ENCODE measurements at places on chromosomes 7 and 10. TPM values are rescaled to one million over a fixed set of nuclear protein-coding genes. Genes with fewer than 3 reads are reported as not detected.

DNA sequence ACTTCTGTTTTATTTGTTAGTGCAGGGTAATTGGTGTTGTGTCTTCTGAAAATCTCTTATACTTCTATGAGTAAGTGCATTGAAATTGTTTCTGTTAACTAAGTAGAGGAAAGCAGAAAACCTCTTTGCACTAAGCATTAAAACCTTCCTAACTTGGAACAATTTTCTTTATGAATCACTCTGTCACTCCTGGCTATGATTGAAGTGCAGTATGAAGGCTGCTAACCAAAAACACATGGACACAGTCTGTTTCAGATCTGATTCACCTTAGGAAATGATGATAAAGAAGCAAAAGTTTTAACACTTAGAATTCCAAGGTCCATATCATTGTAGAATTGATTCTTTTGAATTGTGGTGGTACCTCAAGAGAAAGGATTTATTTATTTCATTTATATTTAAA lies 41.9 kb downstream of the MET start:
- H3K27ac ChIP-seq: no peak overlapping the region
- H3K27me3 ChIP-seq: no peaks in the 10 kb centered on the region
- no peaks in the 10 kb centered on the region for H3K4me1 ChIP-seq

DNA sequence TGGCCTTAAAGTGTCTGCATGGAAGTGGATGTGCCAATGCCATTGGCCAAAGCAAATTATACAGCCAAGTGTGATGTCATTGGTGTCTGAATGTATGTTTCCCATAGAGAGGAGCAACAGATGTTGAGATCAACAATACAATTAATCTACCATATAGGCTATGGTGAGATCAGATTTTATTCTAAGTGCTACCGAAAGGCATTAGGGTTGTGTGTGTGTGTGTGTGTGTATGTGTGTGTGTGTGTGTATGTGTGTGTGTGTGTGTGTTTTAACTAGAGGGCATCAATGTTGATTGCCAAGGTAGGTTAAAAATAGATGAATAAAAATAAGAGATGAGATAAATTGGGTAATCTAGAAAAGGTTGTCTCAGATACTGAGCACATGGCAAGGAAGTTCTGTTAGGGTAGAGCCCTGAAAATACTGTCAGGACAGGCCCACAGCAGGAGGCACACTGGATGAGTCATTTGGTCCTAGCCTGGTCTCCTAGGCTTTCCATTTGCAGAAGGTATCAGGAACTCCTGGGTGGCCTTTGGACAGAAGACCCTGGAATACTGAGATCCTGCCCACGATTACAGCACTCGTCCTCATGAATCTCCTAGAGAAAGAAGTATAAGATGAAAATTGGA lies 446.0 kb upstream of the PODXL start:
- no peak overlapping the region for H3K4me3 ChIP-seq
- H3K4me1 ChIP-seq: no peaks in the 10 kb centered on the region
- no peak for DNase-seq
- H3K27ac ChIP-seq: no peak overlapping the region

CD36 gene
- 94.8 TPM for total RNA-seq

GRCh38 chr7:35259523-35259908 lies 5.6 kb upstream of the TBX20 start:
- no peak overlapping the region for H3K27ac ChIP-seq
- H3K36me3 ChIP-seq: no peaks in the 10 kb centered on the region
- peaks cover 25% of the 10 kb centered on the region for H3K27me3 ChIP-seq
- DNase-seq: no peak

GRCh38 chr7:39741942-39742623 lies 118.7 kb downstream of the RALA start:
- no peak overlapping the region for H3K27ac ChIP-seq
- no peaks in the 10 kb centered on the region for H3K36me3 ChIP-seq
- H3K27me3 ChIP-seq: no peaks in the 10 kb centered on the region
- no peaks in the 10 kb centered on the region for H3K4me1 ChIP-seq
- no peak for DNase-seq
- no peak overlapping the region for H3K4me3 ChIP-seq

- DNase-seq: no peak
- no peaks in the 10 kb centered on the region for H3K27me3 ChIP-seq
- peaks cover 16% of the 10 kb centered on the region for H3K4me1 ChIP-seq
- no peaks in the 10 kb centered on the region for H3K36me3 ChIP-seq
- no peak overlapping the region for H3K27ac ChIP-seq
- no peak overlapping the region for H3K4me3 ChIP-seq
Observed at GRCh38 chr7:36283711-36284130, 105.9 kb upstream of the ANLN start.

TNRC18 gene
- 244 TPM for total RNA-seq

DNA sequence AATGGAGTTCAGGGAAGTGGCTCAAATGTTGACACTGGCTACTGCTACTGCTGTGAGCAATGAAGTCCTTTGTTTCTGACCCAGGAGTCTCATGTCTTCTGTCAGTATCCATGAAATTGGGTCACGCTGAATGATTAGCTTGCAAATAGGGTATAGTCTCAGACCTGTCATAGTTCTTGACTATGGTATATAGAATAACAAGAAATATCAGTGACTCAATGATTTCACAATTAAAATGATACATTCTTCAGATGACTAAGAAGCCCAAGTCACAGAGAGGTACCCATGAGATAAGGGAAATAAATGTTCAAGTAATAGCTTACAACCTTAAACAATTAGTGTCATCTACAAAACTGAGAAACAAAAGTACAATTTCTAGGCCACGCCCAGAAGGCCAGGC lies 89.3 kb downstream of the LYZL2 start:
- no peak overlapping the region for H3K27ac ChIP-seq
- H3K27me3 ChIP-seq: no peaks in the 10 kb centered on the region
- no peaks in the 10 kb centered on the region for H3K36me3 ChIP-seq
- no peak overlapping the region for H3K4me3 ChIP-seq

NANOS1 gene
- 1.4 TPM for total RNA-seq

DNA sequence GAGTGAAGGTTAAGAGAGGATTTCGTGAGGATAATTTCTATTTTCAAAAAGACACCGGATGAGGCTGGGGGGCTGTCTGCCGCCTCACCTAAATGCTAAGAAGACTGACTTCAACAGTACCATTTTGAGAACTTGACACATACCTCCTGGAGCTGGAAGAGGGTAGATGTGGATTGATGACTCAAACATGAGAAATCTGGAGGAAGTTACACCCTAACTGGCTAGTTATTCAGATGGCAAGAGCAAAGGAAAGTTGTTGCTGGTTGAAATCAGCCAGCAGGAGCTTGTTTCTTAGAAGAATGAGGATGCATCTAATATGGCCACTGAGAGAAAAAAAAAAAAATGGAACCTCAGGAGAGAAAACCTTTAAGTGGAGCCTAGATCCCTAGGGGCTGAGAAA lies 76.2 kb upstream of the KIAA1217 start:
- no peaks in the 10 kb centered on the region for H3K36me3 ChIP-seq
- no peak overlapping the region for H3K4me3 ChIP-seq
- H3K27ac ChIP-seq: no peak overlapping the region
- H3K4me1 ChIP-seq: no peaks in the 10 kb centered on the region

CHPF2 gene
- 78.9 TPM for total RNA-seq

GRCh38 chr7:40134428-40135316 lies at the start of the genes MPLKIP and SUGCT:
TSS of gene MPLKIP (minus strand) at chr7:40134622. CDS start at chr7:40134567, 55 bp downstream.
TSS of gene SUGCT (plus strand) at chr7:40135005.
- H3K4me3 ChIP-seq: peak within 1 kb of the TSS; percentile 83
- peak within 1 kb of the TSS; percentile 83 for H3K27ac ChIP-seq
- DNase-seq: peak; percentile 58
- no peaks in the 10 kb centered on the region for H3K36me3 ChIP-seq
- peaks cover 35% of the 10 kb centered on the region for H3K4me1 ChIP-seq
- H3K27me3 ChIP-seq: no peaks in the 10 kb centered on the region

ADCK2 gene
- total RNA-seq: 20.8 TPM

DNA sequence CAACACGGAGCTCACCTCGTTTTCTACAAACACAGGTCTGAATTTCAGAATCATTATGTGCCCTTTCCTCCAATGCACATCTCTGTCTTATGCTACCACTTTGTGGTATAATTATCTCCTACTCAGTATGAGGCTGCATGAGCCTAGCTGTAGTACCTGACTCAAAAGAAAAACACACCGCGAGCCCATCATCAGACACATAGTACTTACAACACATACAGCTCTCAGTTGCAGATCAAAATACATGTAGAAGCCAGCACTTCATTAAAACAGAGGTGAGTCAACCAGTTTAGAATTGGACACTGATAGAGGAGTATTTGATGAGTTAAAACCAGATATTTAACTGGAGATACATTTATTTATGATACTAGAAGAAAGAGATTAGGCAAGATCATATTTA lies 1.4 kb upstream of the RTKN2 start:
- no peaks in the 10 kb centered on the region for H3K27me3 ChIP-seq
- peaks cover 4% of the 10 kb centered on the region for H3K4me1 ChIP-seq
- no peak overlapping the region for H3K27ac ChIP-seq
- no peaks in the 10 kb centered on the region for H3K36me3 ChIP-seq
- no peak overlapping the region for H3K4me3 ChIP-seq
- DNase-seq: no peak

- H3K27ac ChIP-seq: no peak overlapping the region
- DNase-seq: no peak
- H3K4me1 ChIP-seq: no peaks in the 10 kb centered on the region
- no peaks in the 10 kb centered on the region for H3K27me3 ChIP-seq
Observed at GRCh38 chr10:12212454-12212853, 16.5 kb downstream of the CDC123 start.

SEMA4G gene
- 4.3 TPM for total RNA-seq

GRCh38 chr7:64793106-64793755 lies 997 bp upstream of the ZNF138 start:
- H3K4me3 ChIP-seq: peak overlapping the region; percentile 99
- H3K27ac ChIP-seq: peak overlapping the region; percentile 77
- H3K36me3 ChIP-seq: no peaks in the 10 kb centered on the region
- H3K4me1 ChIP-seq: peaks cover 8% of the 10 kb centered on the region
- no peak for DNase-seq

DNA sequence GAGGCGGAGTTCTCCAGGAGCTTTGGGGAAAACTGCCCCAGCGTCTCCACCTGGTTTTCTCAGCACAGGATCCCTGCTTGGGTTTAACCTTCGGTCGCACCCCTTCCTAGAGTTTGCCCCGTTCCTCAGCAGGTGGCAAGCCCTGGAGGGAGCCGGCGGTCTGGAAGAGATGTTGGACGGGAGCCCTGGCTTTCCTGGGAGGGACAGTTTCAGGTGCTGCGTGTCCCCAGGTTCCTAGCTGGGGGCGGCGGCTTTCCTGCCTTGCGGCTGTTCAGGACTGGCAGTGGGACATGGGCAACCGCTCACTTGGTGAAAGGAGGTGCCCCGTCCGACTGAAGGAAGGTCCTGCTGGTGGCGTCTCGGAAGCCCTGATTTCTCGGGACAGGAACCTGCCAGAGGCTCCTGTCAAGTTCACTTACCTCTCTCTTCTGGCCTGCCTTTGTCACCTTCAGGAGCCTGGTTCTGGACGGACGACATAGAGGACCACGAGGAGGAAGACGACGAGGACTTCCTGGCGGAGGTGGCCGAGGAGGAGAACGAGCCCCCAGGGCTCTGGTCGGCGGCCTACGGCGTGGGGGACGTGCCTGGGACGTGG lies 14.8 kb downstream of the ZNF316 start:
- no peaks in the 10 kb centered on the region for H3K27me3 ChIP-seq
- H3K27ac ChIP-seq: no peak overlapping the region
- DNase-seq: no peak
- H3K4me1 ChIP-seq: no peaks in the 10 kb centered on the region
- H3K4me3 ChIP-seq: no peak overlapping the region

DNA sequence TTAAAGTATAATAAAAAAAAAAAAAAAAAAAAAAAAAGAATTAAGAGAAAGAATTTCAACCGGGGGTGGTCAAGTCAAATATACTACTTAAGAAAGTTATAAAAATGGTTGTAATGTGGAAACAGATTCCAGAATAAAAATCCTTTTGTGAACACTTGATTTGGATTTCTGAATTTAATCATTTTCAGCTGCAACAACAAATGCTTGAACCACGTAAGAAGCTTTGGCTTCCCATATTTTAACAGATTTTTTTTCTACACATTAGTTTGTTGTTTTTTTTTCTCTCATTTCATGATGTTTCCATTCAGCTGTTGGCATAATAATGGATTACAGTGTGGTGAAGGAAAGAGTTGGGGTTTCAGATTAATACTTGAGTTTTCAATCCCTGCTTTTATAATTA lies 137.3 kb upstream of the AGR3 start:
- no peaks in the 10 kb centered on the region for H3K4me1 ChIP-seq
- no peaks in the 10 kb centered on the region for H3K36me3 ChIP-seq
- no peak overlapping the region for H3K27ac ChIP-seq
- H3K27me3 ChIP-seq: no peaks in the 10 kb centered on the region

- no peak overlapping the region for H3K27ac ChIP-seq
- no peak overlapping the region for H3K4me3 ChIP-seq
- no peak for DNase-seq
- H3K27me3 ChIP-seq: no peaks in the 10 kb centered on the region
Observed at GRCh38 chr7:12064586-12065127, 146.4 kb upstream of the TMEM106B start.

- H3K27ac ChIP-seq: no peak overlapping the region
- peaks cover 21% of the 10 kb centered on the region for H3K4me1 ChIP-seq
- no peak overlapping the region for H3K4me3 ChIP-seq
- H3K36me3 ChIP-seq: no peaks in the 10 kb centered on the region
- no peaks in the 10 kb centered on the region for H3K27me3 ChIP-seq
Observed at GRCh38 chr7:35817181-35817580, 16.3 kb downstream of the SEPTIN7 start.

DNA sequence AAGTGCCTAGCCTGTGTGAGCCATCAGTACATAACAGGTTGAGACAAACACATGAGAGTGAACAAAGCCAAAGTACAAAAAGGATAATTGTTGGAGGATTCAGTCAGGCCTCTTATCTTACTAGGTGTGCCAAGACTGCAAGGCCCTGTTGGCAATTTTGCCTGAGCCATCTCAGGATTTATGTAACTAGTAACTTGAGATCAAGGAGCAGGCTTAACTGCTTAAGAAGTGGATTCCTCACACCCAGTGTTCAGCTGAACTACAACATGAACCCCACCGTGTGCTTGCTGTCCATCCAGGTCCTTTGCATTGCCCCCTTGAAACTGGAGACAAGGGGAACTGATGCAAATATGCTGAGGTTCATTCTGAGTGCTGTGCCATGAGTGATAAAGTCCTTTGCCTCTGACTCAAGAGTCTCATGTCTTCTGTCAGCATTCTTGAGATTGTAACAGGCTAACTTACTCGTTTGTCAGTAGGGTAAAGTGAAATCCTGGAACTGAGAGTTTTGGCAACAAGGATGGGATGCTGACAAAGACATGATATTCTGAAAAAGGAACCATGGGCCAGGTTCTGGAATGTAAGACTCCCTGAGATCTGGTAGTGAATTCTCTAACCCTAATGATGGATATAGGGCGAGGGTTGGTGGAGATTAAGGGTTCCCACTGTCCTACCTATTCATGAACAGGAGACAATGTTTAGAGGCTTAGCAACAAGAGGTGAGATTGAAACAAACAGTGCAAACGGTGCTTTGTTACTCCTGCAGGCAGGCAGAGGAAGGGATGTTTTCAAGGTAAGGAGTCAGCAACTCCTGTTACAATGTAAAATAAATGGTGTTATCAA lies 44.1 kb upstream of the GATAD1 start:
- peaks cover 13% of the 10 kb centered on the region for H3K36me3 ChIP-seq
- no peak overlapping the region for H3K27ac ChIP-seq
- H3K4me3 ChIP-seq: no peak overlapping the region
- no peaks in the 10 kb centered on the region for H3K27me3 ChIP-seq
- DNase-seq: no peak

- H3K4me1 ChIP-seq: no peaks in the 10 kb centered on the region
- H3K27ac ChIP-seq: no peak overlapping the region
- no peaks in the 10 kb centered on the region for H3K36me3 ChIP-seq
- no peak for DNase-seq
- H3K4me3 ChIP-seq: no peak overlapping the region
Observed at GRCh38 chr7:21356616-21357015, 71.3 kb upstream of the SP4 start.

OR6V1 gene
- not detected for total RNA-seq

- no peaks in the 10 kb centered on the region for H3K27me3 ChIP-seq
- DNase-seq: no peak
- peaks cover 23% of the 10 kb centered on the region for H3K4me1 ChIP-seq
Observed at GRCh38 chr10:75449382-75450074, 18.1 kb downstream of the LRMDA start.

Measured in thoracic aorta (tissue), 2 donors.